Occipital lobe (tissue), 3 donors: ENCODE measurements at places on chromosomes 3 and 15. TPM values are rescaled to one million over a fixed set of nuclear protein-coding genes. Genes with fewer than 3 reads are reported as not detected.

DNA sequence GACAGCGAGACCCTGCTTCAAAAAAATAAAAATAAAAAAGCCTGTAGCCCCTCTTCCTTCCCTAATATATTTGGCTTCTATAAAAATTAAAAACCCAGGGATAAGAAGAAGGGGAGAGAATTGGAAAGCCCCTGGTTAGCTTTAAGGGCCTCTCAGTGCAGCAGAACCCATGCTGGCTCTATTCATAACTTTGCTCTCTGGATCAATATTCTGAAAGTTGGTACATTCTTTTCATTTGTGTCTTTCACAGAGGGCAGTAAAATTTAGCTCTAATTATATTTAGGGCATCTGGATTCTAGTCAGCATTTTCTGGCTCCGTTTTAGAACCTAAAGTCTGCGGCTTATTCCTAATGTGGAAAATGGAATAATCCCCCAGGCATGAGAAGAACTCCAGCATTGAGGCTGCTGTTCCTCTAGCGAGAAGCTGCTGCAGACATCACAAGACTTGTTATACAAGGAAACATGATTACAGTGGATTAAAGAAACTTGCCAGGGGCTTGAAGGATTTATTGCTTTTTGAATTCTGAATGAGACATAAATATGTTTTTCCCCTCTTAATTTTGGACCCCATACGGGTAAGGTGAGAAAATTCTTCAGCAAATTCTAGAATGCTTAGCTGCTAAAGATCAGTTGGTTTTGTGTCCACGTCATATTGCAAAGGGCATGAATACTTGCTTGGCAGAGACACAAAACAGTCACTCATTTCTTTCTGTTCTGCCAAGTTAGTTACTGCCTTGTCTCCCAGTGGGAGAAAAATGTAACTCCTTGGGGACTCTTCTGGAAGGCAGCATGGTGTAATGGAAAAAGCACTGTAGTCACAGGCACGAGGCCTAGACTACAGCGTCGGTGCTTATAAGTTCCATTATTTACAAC lies 177.7 kb downstream of the VGLL4 start:
- no peak for DNase-seq

Gene TMEM207
- not detected for total RNA-seq

DNA sequence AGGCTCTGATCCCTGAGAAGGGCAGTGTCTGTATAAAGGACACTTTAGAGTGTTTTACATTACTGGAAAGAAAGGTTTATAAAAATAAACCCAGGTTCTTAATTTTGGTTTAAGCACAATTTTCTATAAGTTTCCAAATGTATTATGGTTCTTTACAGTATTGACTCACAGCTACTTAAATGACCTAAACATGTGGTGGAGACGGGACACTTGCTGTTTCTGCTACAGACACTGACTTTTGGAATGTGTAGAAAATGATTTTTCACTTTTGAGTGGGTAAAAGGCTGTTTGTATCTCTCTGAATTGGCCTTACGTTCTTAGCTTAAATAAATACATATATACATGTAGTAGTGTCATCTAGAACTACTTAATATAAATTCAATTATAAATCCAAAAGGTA lies 55.4 kb downstream of the SNRK start:
- no peak for DNase-seq

GRCh38 chr3:119817583-119818363 lies 35.9 kb downstream of the NR1I2 start:
- DNase-seq = no peak

- no peak for DNase-seq
Observed at GRCh38 chr3:42289026-42289425, 23.0 kb upstream of the CCK start.

Gene ANKRD63
- total RNA-seq = not detected

DNA sequence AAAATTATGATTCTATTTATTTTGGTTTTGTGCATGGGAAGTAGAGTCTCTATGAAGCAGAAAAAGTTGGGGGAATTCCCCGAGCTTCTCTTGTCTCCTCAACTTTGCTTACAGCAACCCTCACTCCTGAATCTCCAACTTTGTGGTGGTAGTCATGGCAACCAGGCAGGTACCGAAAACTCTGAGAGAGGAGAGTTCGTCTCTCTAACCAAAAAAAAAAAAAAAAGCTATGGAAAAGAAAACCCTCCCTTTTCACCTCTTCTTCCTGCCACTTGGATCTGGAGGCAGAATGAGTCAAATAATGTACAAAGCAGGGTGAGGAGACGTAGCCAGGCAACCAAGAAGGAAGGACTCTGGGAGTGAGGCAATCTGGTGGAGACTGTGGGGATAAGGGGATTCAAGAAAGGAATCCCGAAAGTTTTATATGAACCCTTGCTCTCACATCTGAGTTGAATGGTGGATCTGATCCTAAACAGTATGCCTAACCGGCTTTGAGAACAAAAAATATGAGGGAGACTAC lies 108.1 kb downstream of the PLOD2 start:
- DNase-seq = no peak

DNA sequence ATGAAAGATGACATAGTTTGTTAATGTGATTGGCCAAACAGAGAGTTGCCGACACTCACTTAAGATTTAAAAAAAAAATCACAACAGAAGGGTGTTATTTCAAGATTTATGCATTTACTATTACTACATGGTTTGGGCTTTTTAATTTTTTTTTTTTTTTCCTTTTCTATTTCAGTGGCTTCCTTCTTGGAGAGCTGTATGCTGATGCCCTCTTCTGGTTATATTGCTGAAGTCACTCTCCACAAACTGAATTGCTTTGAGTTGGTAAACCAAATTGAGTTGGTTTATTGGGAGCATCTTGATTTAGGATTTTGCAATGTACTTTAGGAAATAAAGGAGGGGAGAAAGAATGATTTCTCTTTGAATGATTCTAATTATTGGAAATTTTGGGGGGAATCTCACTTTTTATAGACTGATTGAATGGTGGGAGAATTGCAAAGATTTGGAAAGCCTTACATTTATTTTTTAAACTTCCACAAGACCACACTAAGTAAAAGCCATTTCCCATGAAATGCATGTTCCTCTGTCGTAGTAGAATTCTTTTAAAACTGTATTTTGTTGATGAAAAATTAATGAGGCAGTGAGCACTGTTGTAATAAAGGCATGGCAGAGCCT lies 186.6 kb upstream of the FEZF2 start:
- DNase-seq = no peak

Gene POLG
- 38.4 TPM for total RNA-seq

DNA sequence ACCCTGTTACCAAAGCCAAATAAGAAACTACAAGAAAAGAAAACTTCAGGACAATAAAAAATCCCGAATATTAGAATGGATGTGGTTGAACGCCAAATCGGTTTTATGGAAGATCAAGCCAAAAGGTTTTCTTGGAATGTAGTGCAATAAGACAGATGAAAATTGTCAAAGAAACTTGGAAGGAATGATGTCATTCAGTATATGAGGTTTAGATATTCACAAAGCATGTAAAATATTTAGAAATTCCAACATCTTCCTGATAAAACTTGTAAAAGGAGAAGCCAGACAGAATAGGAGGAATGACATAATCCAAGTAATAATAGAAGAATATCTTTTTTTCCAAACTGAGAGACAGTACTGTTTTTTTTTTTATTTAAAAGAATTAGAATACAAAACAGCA lies 130.3 kb upstream of the ZPLD1 start:
- DNase-seq = no peak

Gene BFSP2
- 1.1 TPM for total RNA-seq

- no peak for DNase-seq
Observed at GRCh38 chr3:138803006-138803653, 31.6 kb downstream of the PIK3CB start.

DNA sequence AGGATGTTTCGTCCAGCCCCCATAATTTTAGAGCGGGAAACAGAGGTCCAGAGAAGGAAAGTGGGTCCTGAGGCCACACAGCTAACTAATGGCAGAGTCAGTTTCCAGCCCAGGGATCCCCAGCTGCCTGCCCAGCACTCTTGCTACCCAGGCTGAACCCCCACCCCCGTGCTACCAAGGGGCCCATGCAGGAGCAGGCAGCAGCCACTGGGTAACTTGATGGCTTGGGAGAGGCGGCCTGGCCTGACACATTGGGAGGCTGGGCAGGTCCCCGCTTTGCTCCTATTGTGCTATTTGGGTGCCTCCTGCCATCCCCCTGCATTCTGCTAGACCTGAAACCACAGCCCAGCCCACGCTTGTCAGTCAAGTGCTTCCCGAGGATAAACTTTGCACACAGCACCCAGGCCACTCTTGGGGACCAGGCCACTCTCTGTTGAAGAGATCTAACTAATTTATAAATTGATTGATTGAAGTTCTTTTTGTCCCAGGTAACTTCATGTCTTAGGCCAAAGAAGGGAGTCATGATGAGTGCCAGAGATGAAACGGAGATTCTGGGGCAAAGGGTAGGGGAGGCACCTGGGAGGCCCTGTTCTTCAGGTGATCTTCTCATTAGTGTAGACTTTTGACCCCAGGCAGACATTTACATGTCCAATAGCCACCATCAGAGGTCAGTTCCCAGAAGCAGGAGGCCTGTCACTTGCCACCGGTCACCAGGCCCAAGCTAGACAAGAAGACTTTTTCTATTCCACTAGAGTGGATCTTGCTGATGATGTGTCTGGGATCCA lies 7.0 kb downstream of the PAK6 start:
- no peak for DNase-seq

- peak; percentile 90 for DNase-seq
Observed at GRCh38 chr15:65049418-65049840, 4.2 kb downstream of the SLC51B start.

Gene GPR62
- total RNA-seq = 0.62 TPM

GRCh38 chr15:82045179-82045891 lies 483 bp downstream of the MEX3B start:
- peak; percentile 25 for DNase-seq

DNA sequence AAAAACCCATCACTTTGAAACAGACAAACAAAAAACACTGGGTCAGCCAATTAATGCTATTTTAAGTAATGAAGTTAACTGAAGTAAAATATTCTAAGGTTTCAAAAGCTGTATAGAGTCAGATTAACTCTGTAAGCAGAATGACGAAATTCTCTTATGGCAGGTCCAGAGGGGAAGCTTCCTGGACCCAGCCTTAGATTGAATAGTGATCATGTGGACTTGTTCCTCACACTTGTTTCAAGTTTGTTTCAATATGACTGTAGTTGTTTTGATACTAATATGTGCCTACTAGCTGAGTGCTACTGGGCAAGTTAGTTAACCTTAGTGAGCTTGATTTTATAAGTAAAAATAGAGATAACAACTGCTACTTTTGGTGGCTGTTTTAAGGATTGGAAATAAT lies 32.6 kb downstream of the PLS1 start:
- DNase-seq = no peak

GRCh38 chr3:2218816-2219215 lies 120.2 kb downstream of the CNTN4 start:
- no peak for DNase-seq

Gene DAZL
- not detected for total RNA-seq

- DNase-seq = no peak
Observed at GRCh38 chr15:99603828-99604227, 38.0 kb downstream of the MEF2A start.

Gene C3orf80
- total RNA-seq = 15.0 TPM

DNA sequence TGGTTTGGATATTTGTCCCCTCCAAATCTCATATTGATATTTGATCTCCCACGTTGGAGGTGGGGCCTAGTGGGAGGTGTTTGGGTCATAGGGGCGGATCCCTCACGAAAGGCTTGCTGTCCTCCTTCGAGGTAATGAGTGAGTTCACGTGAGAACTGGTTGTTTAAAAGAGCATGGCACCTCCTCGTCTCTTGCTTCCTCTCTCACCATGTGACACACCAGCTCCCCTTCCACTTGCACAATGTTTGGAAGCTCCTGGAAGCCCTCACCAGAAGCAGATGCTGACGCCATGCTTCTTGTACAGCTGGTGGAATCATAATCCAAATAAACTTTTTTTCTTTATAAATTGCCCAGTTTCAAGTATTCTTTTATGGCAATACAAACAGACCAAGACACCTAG lies 38.6 kb downstream of the RFTN1 start:
- DNase-seq = no peak
